ENCODE measurements at places on chromosomes 5 and 9.

GRCh38 chr9:6708732-6709131, 49.0 kb upstream of the KDM4C start:
- no peaks in the 10 kb centered on the region for H3K4me1 ChIP-seq
- no peak overlapping the region for H3K27ac ChIP-seq
- DNase-seq = no peak
- no peak overlapping the region for H3K4me3 ChIP-seq
- no peaks in the 10 kb centered on the region for H3K27me3 ChIP-seq

DNA sequence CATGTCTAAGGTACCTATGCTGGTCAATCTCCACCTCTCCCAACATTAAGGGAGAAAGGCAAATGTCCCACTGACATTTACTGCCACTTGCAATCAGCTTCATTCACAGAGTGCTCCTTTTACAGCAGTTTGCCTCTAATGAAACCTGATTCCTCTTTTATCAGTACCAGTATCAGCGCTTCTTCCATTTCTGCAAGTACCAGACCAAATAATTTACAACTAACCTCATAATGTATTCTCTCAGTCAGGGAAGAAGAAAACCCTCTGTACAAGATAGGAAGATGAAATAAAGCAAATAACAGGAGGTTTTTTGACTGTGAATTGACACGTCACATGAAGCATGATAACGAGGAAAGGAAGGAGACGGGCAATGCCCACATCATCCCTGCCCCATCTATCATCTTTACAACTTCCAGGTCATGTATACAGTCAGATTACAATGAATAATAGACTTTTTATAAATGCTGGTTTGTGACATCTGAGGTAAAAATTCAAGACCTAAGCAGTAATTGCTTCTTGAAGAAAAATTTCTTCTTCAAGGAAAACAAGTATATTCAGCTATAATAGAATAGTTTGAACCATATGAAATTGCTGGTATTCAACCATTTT, 21.9 kb downstream of the ABITRAM start:
- H3K27ac ChIP-seq = no peak overlapping the region
- peaks cover 48% of the 10 kb centered on the region for H3K36me3 ChIP-seq
- no peaks in the 10 kb centered on the region for H3K4me1 ChIP-seq
- no peak for DNase-seq
- H3K4me3 ChIP-seq = no peak overlapping the region
- no peaks in the 10 kb centered on the region for H3K27me3 ChIP-seq

GRCh38 chr9:78578072-78578471, 281.1 kb downstream of the PSAT1 start:
- H3K4me3 ChIP-seq = no peak overlapping the region
- no peaks in the 10 kb centered on the region for H3K27me3 ChIP-seq
- no peaks in the 10 kb centered on the region for H3K4me1 ChIP-seq
- H3K36me3 ChIP-seq = no peaks in the 10 kb centered on the region
- no peak overlapping the region for H3K27ac ChIP-seq

- no peak overlapping the region for H3K4me3 ChIP-seq
- no peaks in the 10 kb centered on the region for H3K36me3 ChIP-seq
- no peak overlapping the region for H3K27ac ChIP-seq
- H3K27me3 ChIP-seq = no peaks in the 10 kb centered on the region
- DNase-seq = no peak
Observed at GRCh38 chr5:61933787-61934626, 372.0 kb upstream of the KIF2A start.

GRCh38 chr9:86500667-86501435, 146.6 kb upstream of the TUT7 start:
- peak overlapping the region; percentile 95 for H3K27ac ChIP-seq
- no peaks in the 10 kb centered on the region for H3K27me3 ChIP-seq
- no peak overlapping the region for H3K4me3 ChIP-seq

DNA sequence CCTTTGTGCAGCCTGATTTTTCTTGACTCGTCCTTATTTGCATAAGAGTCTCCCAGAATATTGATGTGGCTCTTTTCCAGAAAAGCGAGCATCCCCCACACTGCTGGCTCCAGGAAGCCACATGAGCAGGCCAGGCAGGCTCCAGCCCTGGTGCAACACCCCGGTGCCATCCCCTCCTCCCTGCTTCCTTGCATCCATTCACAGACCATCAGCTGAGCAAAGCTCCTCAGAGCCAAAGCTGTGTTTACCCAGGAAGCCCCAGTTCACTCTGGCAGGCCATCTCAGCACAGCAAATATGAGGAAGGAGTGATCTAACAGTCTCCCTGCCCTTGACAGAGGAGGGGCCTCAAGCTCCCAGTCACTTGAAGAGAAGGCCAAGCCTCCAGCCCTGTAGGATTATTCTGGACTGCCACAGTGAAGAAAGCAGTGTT, 34.4 kb downstream of the INSYN2B start:
- no peaks in the 10 kb centered on the region for H3K27me3 ChIP-seq
- H3K4me3 ChIP-seq = no peak overlapping the region
- peaks cover 23% of the 10 kb centered on the region for H3K4me1 ChIP-seq
- no peak for DNase-seq
- no peaks in the 10 kb centered on the region for H3K36me3 ChIP-seq

DNA sequence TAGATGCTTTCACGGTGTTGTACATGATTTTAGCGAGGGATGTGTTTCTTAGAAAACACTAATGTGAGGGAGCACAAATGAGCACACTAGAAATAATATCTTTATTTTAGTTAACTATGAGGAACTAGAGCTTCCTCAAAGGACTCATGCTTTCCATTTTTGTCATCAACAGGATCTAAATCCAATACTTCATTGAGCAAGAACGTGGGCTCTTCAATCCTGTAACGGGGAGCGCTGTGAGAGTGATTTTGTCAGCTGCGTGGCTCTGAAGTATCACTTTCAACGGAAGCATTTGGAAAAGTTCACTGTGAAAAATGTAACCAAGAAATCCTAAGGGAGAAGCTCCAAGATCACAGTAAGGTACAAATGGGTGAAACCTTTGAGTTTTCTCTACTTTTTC, 93.2 kb downstream of the LIX1 start:
- H3K27me3 ChIP-seq = no peaks in the 10 kb centered on the region
- H3K36me3 ChIP-seq = no peaks in the 10 kb centered on the region
- H3K4me1 ChIP-seq = no peaks in the 10 kb centered on the region
- H3K27ac ChIP-seq = no peak overlapping the region

DNA sequence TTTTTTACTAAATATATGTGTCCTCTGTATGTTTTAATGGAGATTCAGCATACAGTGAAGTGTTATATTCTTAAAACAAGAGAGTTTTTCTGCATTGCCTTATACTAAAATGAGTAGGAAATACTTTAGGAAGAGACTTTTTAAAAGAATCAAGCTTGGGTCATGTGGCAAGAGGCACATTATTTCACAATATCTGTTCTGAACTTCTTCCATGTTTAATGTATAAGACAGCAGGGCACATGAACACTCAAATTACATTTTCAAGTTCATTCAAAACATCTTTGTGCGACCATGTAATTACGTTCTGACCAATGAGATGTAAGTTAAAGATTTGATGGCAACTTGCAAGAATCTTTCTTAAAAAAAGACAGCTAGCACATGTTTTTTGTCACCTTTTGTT, 1055.9 kb downstream of the NR2F1-AS1 start:
- peaks cover 2% of the 10 kb centered on the region for H3K4me1 ChIP-seq
- no peaks in the 10 kb centered on the region for H3K36me3 ChIP-seq
- no peak overlapping the region for H3K27ac ChIP-seq
- H3K4me3 ChIP-seq = no peak overlapping the region

GRCh38 chr5:63916786-63917185, 45.5 kb downstream of the HTR1A start:
- H3K27ac ChIP-seq = no peak overlapping the region
- H3K4me1 ChIP-seq = peaks cover 2% of the 10 kb centered on the region
- no peak overlapping the region for H3K4me3 ChIP-seq
- no peaks in the 10 kb centered on the region for H3K36me3 ChIP-seq
- DNase-seq = no peak

- no peak for DNase-seq
- H3K27ac ChIP-seq = no peak overlapping the region
- no peaks in the 10 kb centered on the region for H3K36me3 ChIP-seq
Observed at GRCh38 chr5:64158827-64159226, 6.8 kb upstream of the RNF180 start.

DNA sequence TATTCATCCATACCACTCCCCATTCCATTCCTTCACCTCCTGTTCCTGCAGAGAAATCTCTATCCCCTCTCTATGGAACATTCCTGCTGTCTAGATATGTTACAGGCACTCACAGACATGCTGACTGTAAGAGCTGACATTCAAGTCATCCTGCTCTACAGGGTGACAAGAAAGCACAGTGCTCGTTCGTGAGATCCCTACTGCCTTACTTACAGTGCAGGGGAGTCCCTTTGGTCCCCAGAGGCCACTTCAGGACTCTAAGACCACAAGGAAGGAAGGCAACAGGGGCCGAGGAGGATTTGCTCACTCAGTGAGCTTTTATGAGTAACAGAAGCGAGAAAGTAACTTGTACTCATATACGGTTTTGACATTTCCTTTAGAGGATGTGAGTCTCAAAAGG, 110.5 kb downstream of the GAS1 start:
- no peak overlapping the region for H3K27ac ChIP-seq
- no peaks in the 10 kb centered on the region for H3K36me3 ChIP-seq
- DNase-seq = no peak
- no peaks in the 10 kb centered on the region for H3K27me3 ChIP-seq
- no peak overlapping the region for H3K4me3 ChIP-seq

DNA sequence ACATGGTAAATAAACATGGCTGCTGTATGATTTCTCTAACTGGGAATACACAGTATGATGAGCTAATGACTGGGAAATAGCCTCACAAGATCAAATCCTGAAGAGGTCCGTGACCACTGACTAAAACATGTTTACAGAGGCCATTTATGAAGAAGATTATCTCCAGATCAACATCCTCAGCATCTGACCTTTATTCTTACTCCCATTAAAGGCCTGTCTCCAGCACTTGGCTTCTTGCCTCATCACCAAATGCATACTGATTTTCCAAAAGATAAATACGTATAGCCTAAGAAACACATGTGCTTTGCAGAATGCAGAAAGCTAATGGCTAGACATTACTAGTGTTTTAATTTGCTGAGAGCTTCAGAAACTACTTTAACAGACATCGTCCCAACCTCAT, 108.0 kb upstream of the TSLP start:
- H3K27me3 ChIP-seq = no peaks in the 10 kb centered on the region
- H3K27ac ChIP-seq = no peak overlapping the region
- DNase-seq = no peak
- H3K36me3 ChIP-seq = no peaks in the 10 kb centered on the region
- H3K4me3 ChIP-seq = no peak overlapping the region

GRCh38 chr9:35714123-35714522, 17.9 kb downstream of the TLN1 start:
- no peaks in the 10 kb centered on the region for H3K27me3 ChIP-seq
- H3K4me3 ChIP-seq = no peak overlapping the region
- H3K27ac ChIP-seq = no peak overlapping the region
- H3K4me1 ChIP-seq = no peaks in the 10 kb centered on the region

- H3K27me3 ChIP-seq = peaks cover 26% of the 10 kb centered on the region
- no peak overlapping the region for H3K27ac ChIP-seq
- H3K36me3 ChIP-seq = no peaks in the 10 kb centered on the region
- no peak overlapping the region for H3K4me3 ChIP-seq
- no peaks in the 10 kb centered on the region for H3K4me1 ChIP-seq
Observed at GRCh38 chr5:176750144-176750543, 60.2 kb upstream of the UNC5A start.

DNA sequence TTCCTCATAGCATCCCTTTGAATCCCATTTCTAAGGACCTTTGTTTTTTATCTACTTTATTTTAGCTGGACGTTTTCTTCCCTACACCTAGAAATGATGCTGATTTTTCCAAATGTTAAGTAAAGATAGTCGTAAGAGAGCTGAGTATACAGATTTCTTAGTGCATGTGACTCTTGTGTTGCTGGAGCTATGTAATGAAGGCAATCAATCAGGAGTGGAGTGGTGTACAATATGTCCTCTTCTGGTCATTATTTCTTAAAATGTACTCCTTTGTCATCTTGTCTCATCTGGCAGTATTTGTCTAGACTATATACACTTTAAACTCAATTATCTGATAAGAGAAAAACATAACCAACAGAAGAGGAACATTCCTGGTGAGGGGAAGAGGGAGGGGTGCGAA, 13.5 kb downstream of the GAPT start:
- no peak for DNase-seq
- peaks cover 56% of the 10 kb centered on the region for H3K27me3 ChIP-seq
- H3K27ac ChIP-seq = no peak overlapping the region
- H3K4me1 ChIP-seq = no peaks in the 10 kb centered on the region
- H3K36me3 ChIP-seq = no peaks in the 10 kb centered on the region

DNA sequence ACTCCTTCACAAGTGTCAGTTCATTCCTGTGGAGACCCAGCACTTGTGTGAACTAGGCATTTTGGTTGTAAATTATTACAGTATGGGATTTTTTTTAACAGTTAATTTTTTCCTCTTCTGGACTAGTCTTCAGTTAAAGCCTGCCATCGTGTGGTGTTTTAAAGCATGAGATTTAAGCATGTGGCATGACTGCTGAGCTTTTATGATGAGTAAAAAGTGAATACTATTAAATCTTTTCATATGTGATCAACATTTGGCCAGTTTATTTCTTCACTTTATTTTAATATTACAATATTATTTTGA, 25.0 kb downstream of the LMNB1 start:
- H3K27ac ChIP-seq = no peak overlapping the region
- H3K4me3 ChIP-seq = no peak overlapping the region
- H3K27me3 ChIP-seq = no peaks in the 10 kb centered on the region
- peaks cover 37% of the 10 kb centered on the region for H3K36me3 ChIP-seq

- DNase-seq = no peak
- H3K27ac ChIP-seq = no peak overlapping the region
- no peaks in the 10 kb centered on the region for H3K36me3 ChIP-seq
- H3K4me1 ChIP-seq = no peaks in the 10 kb centered on the region
- H3K4me3 ChIP-seq = no peak overlapping the region
Observed at GRCh38 chr9:20513126-20513913, 109.0 kb downstream of the MLLT3 start.

GRCh38 chr5:178487911-178488600, 102.1 kb downstream of the COL23A1 start:
- no peak overlapping the region for H3K27ac ChIP-seq
- no peaks in the 10 kb centered on the region for H3K36me3 ChIP-seq
- no peak overlapping the region for H3K4me3 ChIP-seq
- DNase-seq = no peak

GRCh38 chr9:136808806-136809158, 1.0 kb downstream of the RABL6 start:
- peaks cover 41% of the 10 kb centered on the region for H3K36me3 ChIP-seq
- DNase-seq = no peak
- no peaks in the 10 kb centered on the region for H3K27me3 ChIP-seq
- peak overlapping the region; percentile 100 for H3K4me3 ChIP-seq
- peaks cover 14% of the 10 kb centered on the region for H3K4me1 ChIP-seq

GRCh38 chr5:108911055-108911454, 163.4 kb downstream of the FER start:
- H3K36me3 ChIP-seq = peaks cover 4% of the 10 kb centered on the region
- peaks cover 7% of the 10 kb centered on the region for H3K4me1 ChIP-seq
- no peak for DNase-seq
- no peaks in the 10 kb centered on the region for H3K27me3 ChIP-seq
- H3K4me3 ChIP-seq = no peak overlapping the region
- H3K27ac ChIP-seq = no peak overlapping the region

GRCh38 chr5:134649163-134649835, 714 bp downstream of the SEC24A start:
- DNase-seq = no peak
- H3K4me1 ChIP-seq = peaks cover 9% of the 10 kb centered on the region
- H3K27me3 ChIP-seq = no peaks in the 10 kb centered on the region
- peaks cover 25% of the 10 kb centered on the region for H3K36me3 ChIP-seq
- H3K4me3 ChIP-seq = peak overlapping the region; percentile 87
